SIG-M5 (cell line): ENCODE measurements at places on chromosomes 5 and 9.

- no peak for DNase-seq
Observed at GRCh38 chr9:92837191-92837590, 40.6 kb downstream of the ZNF484 start.

DNA sequence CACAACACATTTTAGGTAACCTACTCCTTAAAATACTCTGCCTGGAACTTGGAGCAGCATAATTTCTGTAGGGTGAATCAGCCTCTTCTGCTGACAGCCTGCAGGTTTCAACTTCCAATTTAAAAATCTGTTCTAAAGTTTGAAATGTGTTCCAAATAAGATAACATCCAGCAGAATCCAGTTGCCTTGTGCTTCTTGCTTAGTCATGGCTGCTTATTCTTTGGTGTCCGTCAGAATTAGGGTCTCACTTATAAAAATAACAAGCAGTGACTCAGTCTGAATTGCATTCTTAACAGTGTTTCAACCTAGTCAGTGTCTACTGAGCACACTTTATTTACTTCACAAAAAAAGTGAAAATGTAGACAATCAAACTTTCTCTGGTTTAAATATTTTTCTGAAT is 3.7 kb downstream of the CDH6 start:
- no peak for DNase-seq

DNA sequence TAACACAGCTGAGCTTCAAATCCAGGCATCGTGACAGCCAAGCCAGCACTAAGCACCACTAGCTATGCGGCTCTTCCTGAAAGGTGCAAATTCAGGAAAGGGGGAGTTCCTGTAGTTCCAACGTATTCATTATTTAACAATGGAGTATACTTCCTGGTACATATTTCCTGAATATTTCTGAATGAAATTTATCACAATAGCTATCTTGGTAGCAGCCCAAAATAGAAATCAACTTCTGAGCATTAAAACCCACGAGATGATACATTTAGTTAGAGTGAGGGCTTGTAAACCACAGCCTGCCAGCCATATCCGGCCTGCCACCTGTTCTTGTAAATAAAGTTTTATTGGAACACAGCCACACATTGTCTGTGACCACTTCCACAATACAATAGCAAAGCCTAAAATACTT is 109.7 kb upstream of the RETREG1 start:
- DNase-seq = no peak

DNA sequence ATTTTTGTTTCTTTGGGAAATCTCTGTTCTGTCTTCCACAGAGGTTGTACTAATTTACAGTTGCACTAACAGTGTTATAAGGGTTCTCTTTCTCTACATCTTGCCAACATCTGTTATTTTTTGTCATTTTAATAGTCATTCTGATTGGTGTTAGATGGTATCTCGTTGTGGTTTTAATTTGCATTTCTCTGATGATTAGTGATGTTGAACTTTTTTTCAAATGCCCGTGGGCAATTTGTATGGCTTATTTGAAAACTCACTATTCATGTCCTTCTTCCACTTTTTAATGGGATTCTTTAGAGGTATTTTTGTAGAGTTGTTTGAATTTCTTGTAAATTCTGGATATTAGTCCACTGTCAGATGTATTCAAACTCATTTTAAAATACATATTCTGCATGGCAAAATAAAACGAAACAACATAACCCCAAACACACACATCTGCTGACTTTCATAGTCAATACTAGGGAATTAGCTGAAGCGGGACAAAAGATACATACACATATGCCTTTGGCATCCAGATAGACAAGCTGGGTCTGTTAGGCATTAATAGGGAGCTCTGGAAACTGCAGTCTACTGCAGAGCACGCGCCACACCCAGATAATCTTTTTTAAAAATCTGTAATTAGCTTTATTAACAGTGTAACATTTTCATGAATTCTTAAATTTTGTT is 5.8 kb upstream of the SPATA31C2 start:
- DNase-seq = no peak

GRCh38 chr5:143235423-143235822 is 168.1 kb downstream of the NR3C1 start:
- no peak for DNase-seq

GRCh38 chr9:108094676-108094993 is 605.1 kb upstream of the KLF4 start:
- DNase-seq = no peak

DNA sequence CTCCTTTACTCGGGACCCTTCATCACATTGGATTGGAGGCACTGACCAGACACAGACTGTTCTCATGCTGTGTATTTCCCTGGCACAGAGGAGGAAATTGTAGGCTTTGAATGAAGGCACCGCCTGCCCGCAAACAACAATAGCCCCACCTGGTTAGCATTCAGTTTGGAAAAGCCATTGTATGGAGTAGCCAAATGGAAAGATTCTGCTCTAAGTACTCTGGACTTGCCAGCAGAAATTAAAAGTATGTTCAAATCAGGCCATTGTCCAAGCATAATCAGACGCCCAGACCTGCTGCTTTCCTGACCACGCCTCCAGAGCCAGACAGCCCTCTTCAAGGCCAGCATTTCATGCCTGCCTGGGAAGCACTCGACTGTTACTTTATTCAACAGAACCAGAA is 8.0 kb upstream of the SEMA4D start:
- DNase-seq = no peak

- no peak for DNase-seq
Observed at GRCh38 chr9:4262735-4263141, 37.1 kb downstream of the GLIS3 start.

- DNase-seq = no peak
Observed at GRCh38 chr9:134342746-134343115, 16.5 kb downstream of the RXRA start.

- no peak for DNase-seq
Observed at GRCh38 chr9:37528652-37529471, 43.1 kb downstream of the POLR1E start.

- no peak for DNase-seq
Observed at GRCh38 chr9:73349476-73349875, 197.8 kb downstream of the ANXA1 start.

DNA sequence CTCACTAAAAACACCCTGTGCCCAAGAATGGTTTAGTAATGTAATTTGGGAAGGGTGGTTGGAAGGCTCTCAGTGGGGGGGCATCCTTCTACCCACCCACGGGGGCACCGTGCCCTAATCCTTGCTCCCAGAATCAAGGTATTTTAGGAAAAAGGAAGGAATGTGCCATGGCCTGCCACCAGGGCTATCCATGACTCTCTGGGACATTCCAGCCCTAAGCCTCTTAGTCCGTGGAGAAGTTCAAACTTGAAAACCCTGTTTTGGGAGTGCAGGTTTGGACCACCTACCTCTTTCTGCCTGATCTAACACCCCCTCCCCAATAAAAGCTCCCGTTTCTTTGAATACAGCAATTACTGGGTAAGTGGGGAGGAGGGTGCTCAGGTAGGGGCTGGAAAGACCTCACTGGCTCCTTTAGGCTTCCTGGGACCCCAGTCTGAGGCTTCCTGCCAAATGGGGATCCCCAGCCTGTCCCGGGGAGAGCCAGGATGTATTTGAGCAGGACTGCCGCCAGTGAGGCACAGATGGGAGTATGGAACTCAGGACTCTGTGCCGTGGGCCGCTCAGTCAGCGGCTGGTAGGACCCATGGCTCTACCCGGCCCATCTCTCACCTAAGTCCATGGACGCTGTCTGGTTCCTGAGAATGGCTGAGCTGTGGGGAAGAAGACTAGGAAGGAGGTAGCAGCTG is 3.6 kb upstream of the PITX1 start:
- DNase-seq = no peak

- no peak for DNase-seq
Observed at GRCh38 chr5:167555565-167556166, 735.8 kb upstream of the WWC1 start.

DNA sequence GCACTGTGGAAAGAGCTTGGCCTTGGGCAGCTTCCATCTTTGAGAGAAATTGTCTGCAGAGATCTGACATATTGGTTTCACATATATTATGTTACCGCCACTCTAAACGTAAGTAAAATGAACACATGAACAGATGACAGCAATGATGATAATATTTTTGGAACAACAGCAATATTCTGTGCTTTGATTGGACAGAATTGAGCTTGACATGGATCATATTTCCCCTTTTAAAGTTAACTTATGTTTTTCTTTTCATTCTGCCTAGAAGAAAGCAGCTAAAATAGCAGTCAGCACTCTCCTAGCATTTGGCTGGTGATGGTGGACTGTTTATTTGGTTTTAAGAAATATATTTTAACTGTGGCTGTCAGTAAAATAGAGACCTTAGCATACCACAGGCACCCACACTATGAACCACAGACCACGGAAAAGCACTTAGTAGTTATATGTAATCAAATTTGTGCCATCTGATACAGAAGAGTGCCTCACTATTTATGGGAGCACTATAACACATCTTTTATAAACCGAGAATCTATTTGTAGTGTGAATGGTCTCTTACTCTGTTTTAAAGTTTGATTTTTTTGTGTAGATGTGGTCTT is 1.8 kb upstream of the CFAP95 start:
- no peak for DNase-seq

- no peak for DNase-seq
Observed at GRCh38 chr5:72936893-72937292, 18.9 kb upstream of the FCHO2 start.
